ENCODE measurements at places on chromosomes 1 and 21. TPM values are rescaled to one million over a fixed set of nuclear protein-coding genes. Genes with fewer than 3 reads are reported as not detected.

- no peak for DNase-seq
These were observed 77.2 kb upstream of the TARDBP start for GRCh38 chr1:10935246-10935645.

GRCh38 chr1:230759369-230760065 is 12.3 kb downstream of the CAPN9 start:
- DNase-seq = no peak

- no peak for DNase-seq
These were observed 238.0 kb downstream of the ASTN1 start for GRCh38 chr1:176926330-176927086.

- no peak for DNase-seq
These were observed 31.0 kb upstream of the MED18 start for GRCh38 chr1:28297826-28298225.

DNA sequence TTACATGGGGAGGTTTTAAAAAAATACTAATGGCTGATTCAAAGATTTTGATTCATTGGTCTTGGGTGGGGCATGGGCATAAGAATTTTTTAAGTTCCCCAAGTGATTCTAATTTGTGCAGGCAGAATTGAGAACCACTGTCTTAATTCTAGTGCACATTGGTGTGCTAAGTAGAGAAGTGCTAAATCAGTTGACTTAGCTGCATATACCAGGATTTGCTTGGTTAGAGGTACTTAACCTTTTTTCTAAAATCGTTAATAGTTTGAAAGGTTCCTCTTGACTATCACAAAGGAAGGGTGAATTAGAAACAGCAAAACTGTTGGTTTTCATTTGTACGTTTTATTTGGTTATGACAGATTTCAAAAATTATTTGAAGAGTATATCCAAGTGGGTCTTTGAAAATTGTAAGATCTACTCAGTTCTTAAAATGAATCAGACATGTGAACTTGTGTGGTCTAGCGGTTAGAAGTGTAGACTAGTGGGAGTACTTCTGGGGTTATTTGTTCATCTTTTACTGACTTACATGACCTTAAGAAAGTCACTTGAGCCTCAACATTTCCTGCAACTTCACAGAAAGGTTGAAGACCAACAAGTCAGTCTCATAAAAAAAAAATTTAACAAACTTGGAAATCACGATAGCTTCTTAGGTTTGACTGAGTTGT is 66.7 kb downstream of the RPAP2 start:
- DNase-seq = no peak

DNA sequence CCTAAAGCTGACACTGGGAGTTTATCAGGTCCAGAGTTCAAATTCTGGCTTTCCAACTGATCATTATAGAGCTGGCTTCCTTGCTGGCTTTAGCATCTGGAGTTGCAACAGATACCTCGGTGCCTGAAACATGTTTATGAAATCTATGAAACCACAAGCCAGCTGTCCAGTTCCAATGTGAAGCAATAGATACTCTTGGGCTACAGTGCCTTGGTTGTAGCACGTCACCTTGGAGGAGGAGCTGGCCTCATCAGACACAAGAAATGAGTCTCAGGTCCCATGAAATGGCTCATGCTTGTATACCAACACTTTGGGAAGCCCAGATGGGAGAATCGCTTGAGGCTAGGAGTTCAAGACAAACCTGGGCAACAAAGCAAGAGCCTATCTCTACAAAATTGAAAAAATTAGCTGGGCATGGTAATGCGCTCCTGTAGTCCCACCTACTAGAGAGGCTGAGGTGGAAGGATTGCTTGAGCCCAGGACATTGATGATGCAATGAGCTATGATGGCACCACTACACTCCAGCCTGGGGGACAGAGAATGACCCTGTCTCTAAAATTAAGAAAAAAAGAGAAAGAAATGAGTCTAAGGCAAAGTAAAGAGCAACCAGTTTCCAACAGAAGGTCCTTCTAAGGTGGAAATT is 132.5 kb upstream of the ZNF648 start:
- DNase-seq = no peak

DNA sequence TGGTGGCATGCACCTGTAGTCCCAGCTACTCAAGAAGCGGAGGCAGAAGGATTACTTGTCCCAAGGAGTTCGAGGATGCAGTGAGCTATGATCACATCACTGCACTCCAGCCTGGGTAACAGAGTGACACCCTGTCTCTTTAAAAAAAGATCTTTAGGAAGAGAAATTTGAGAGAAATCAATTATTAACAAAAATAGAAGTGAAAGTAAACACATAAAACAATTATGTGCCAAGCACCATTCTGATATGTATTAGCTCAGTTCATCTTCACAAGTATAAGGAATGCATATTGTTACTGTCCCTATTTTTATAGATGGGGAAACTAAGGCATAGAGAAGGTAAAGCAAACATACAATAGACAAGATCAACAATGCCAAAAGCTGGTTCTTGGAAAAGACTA is 48.1 kb downstream of the MATN1 start:
- DNase-seq = no peak

DNA sequence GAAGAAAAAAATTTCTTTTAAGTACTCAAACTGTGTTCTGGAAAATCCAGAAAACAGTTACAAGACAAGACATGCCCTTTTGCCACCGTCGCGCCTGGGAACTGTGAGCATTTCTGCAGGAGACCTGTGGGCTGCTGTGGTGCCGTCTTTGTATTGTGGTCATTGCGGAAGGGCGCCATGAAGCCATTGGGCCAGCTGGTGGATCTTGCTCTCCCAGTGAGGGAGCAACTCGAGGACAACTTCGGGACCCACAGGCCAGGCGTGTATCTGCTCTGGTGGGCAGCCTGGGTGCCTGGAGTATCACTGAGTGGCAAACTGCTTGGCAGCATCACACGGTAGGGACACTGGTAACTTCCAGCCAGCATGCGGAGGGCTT is 3.8 kb upstream of the THEMIS2 start:
- no peak for DNase-seq

GRCh38 chr1:112325504-112325903 is 70.5 kb upstream of the CTTNBP2NL start:
- no peak for DNase-seq

DNA sequence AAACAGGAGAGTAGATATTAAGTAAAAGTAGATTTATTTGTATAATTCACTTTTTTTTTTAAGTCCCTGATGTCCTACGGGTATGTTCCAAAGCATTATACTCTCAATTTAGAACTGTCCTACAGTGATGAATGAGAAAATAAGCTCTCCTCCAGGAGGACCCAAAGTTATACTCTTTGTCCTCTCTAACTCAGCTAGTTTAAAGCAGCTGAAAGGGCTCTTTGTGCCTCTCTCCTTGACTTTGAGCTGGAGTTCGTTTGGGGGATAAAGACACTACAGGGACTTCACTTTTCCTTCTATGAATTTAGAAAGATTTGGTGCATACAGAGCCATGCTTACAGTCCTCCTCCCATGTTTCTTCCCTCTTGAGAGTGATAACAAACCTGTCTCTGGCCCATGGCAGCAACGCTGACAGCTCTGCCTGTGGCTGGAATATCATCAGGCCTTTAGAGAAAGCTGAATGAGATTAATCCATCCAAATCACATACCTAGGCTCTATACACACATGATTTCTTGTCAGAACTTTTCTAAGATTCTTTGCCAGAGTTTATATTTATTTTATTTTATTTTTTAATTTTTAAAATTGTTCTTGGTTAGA is 134.3 kb downstream of the PIK3R3 start:
- no peak for DNase-seq

The FAM131C gene
- 1.6 TPM for polyA plus RNA-seq

The LCE3D gene
- not detected for polyA plus RNA-seq

The NPPB gene
- 0.77 TPM for polyA plus RNA-seq

The PPM1J gene
- 45.4 TPM for polyA plus RNA-seq

The GLRX2 gene
- 4.8 TPM for polyA plus RNA-seq
